Muscle of leg (tissue), 16 donors: ENCODE measurements at places on chromosomes 5 and 9. TPM values are rescaled to one million over a fixed set of nuclear protein-coding genes. Genes with fewer than 3 reads are reported as not detected.

LHX3 gene
- not detected for total RNA-seq

GMCL2 gene
- not detected for total RNA-seq

OR1J2 gene
- not detected for total RNA-seq

LIFR gene
- 64.2 TPM for total RNA-seq

HSPB3 gene
- total RNA-seq = 207 TPM

MAMDC4 gene
- total RNA-seq = 4.7 TPM

ZNF462 gene
- 18.8 TPM for total RNA-seq

SLC36A2 gene
- total RNA-seq = 0.04 TPM
